Thymus (tissue), 14 donors: ENCODE measurements at places on chromosomes 1 and 21. TPM values are rescaled to one million over a fixed set of nuclear protein-coding genes. Genes with fewer than 3 reads are reported as not detected.

- H3K27ac ChIP-seq = no peak overlapping the region
- no peaks in the 10 kb centered on the region for H3K36me3 ChIP-seq
- no peak overlapping the region for H3K4me3 ChIP-seq
- no peak for DNase-seq
- no peaks in the 10 kb centered on the region for H3K4me1 ChIP-seq
These were observed 13.6 kb upstream of the NAV1 start for GRCh38 chr1:201525193-201525778.

DNA sequence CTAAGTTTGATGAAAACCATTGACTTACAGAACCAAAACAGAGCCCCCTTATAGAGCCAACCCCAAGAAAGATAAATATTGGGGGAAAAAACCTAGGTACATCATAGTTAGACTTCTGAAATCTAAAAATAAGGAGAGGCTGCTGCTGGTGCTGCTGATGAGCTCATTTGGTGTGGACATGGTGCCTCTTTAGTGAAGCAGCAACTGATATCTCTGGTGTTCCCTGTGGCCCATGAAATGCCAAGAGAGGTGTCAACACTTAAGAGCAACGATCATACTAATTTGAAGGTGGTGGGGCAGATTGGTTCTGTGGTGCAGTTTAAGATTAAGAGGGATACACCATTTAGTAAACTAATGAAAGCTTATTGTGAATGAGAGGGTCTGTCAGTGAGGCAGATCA, 35.9 kb downstream of the ST3GAL3 start:
- H3K27ac ChIP-seq = no peak overlapping the region
- no peak overlapping the region for H3K4me3 ChIP-seq
- no peak for DNase-seq
- H3K36me3 ChIP-seq = peaks cover 6% of the 10 kb centered on the region
- H3K27me3 ChIP-seq = no peaks in the 10 kb centered on the region

Gene IGSF21
- total RNA-seq = 0.85 TPM

GRCh38 chr1:37001703-37002102, 32.6 kb downstream of the GRIK3 start:
- H3K36me3 ChIP-seq = no peaks in the 10 kb centered on the region
- no peaks in the 10 kb centered on the region for H3K4me1 ChIP-seq
- H3K27me3 ChIP-seq = no peaks in the 10 kb centered on the region
- no peak for DNase-seq
- H3K27ac ChIP-seq = no peak overlapping the region
- no peak overlapping the region for H3K4me3 ChIP-seq

GRCh38 chr1:235139315-235139714, 10.7 kb upstream of the TOMM20 start:
- H3K27ac ChIP-seq = no peak overlapping the region
- DNase-seq = no peak
- no peaks in the 10 kb centered on the region for H3K27me3 ChIP-seq
- H3K36me3 ChIP-seq = peaks cover 63% of the 10 kb centered on the region
- H3K4me3 ChIP-seq = no peak overlapping the region
- H3K4me1 ChIP-seq = no peaks in the 10 kb centered on the region

Gene ARPC5
- 330 TPM for total RNA-seq

Gene F13B
- total RNA-seq = under 0.01 TPM

Gene AMY2A
- not detected for total RNA-seq

Gene RGS8
- 0.19 TPM for total RNA-seq

DNA sequence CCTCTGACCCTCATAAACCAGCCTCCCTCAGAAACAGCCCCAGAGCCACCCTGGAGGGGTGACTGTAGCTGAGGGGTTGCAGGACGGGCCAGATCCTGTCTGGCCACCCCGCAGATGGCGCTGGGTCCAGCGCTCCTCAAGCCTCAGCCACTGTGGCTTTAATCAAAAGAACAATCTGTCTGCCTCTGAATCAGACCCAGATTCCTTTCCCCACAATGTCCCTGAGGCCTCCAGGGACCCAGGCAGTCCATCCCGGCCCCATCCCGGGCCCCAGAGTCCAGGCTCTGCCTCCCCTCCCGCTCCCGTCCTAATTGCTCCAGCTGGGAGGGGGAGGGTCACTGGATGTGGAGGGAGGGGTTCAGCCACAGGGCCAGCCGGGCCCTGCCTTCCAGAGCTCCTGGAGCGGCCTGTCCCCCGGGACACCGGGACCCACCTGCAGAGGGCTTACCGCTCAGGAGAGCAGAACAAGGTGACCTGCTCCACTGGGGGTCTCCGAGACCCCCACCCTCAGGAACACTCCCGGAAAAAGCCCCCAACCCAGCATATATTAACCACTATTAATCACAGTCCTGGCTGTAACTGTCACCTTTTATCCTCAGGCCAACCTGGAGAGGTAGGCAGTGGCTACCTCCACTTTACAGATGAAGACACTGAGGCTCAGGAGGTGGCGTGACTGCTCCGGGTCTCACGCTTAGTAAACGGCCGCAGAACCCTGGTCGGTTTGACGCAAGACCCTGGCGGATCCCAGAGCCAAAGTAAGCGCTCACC, 836 bp upstream of the FBLIM1 start:
- DNase-seq = no peak
- no peak overlapping the region for H3K4me3 ChIP-seq
- H3K36me3 ChIP-seq = no peaks in the 10 kb centered on the region
- peaks cover 8% of the 10 kb centered on the region for H3K4me1 ChIP-seq

GRCh38 chr1:168295411-168296114, 14.9 kb downstream of the TBX19 start:
- H3K36me3 ChIP-seq = no peaks in the 10 kb centered on the region
- no peak overlapping the region for H3K4me3 ChIP-seq
- no peak overlapping the region for H3K27ac ChIP-seq
- DNase-seq = no peak
- no peaks in the 10 kb centered on the region for H3K4me1 ChIP-seq
- no peaks in the 10 kb centered on the region for H3K27me3 ChIP-seq

DNA sequence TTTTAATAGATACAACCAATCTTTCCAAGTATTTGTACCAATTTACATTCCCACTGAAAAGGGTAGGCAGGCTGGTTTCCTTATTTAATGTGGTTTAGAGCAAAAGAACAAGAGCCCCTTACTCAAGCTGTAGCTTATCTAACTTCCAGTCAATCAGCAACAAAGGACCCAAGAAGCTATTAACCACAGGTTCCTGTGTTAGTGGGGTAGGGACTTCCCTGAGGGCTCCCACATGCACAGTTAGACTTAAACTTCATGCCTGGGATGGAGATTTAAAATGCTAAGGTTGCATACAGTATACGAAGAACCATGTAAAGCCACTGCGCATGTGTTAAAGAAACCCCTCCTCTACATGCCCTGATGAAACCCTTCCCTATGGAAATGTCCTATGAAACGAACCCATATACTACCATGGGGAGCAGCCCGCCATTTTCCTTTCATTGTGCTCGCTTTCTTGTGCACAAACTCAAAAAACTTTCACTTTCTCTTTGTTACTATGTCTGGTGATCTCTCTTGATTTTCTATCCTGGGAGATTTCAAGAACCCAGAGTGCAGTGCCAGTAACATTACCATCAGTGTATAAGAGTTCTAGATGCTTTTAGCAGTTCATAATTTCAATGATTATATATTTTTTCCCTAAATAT, 23.3 kb upstream of the ST6GALNAC5 start:
- no peaks in the 10 kb centered on the region for H3K4me1 ChIP-seq
- H3K36me3 ChIP-seq = no peaks in the 10 kb centered on the region

DNA sequence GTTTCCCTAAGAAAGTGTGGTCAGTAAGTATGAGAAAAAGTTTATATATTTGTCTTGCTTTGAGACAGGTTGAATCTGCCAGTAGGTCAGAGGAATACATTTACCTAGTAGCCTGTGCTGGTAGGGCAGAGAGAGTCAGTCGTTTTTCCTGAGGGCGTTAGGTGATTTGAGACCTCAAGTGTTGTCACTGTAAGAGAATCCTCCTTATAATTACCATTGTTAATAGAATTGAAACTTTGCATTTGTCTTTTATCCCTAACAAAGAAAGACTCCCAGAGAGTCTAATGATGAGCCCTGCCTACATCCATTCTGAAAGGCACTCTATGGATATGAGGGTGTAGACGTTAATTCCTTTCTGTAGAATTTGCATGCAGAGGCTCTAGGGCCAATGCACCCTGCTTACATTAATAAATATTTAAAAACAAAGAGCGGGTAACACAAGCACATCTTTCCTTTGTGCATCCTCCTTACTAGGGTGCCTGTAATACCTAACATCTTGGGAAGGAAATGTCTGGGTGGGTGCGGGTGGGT, 16.4 kb downstream of the PBX1 start:
- no peak for DNase-seq
- no peak overlapping the region for H3K27ac ChIP-seq
- no peaks in the 10 kb centered on the region for H3K36me3 ChIP-seq
- H3K4me3 ChIP-seq = no peak overlapping the region
- peaks cover 15% of the 10 kb centered on the region for H3K27me3 ChIP-seq

DNA sequence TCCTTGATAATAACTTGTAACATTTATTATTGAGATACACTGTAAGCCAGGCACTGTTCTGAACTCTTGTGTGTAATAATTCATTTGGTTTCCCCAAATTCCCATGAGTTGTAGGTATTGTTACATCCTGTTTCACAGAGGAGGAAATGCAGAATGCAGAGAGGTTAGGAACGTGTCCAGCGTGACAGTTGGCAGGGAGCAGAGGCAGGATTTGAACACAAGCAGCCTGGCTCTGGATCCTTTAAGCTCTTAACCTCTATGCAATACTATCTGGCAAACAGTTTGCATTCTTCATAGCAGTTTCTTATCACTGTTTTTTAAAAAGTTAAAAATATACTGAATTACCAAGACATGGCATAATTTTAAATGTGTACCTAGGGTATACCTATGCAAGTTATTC, 30.5 kb downstream of the EEIG2 start:
- no peak for DNase-seq
- no peak overlapping the region for H3K27ac ChIP-seq
- H3K36me3 ChIP-seq = no peaks in the 10 kb centered on the region
- H3K27me3 ChIP-seq = no peaks in the 10 kb centered on the region

DNA sequence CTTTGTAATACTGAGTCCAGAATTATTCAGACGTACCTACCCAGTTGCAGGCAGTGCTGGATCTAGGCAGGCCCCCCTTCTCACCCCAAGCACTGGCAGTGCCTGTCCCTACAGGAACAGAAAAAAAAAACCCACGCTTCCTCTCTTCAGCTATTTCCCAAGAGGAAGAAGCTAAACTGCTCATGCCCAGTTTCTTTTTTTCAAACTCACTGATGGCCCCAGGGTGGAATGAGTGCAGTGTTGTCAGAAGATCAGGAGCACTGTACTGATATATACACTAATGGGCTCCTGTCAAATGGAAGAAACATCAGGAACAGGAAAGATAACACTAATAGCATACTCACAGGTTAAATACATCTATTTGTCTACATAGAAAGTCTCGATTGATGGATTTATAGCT, 28.2 kb upstream of the DOCK7 start:
- H3K36me3 ChIP-seq = no peaks in the 10 kb centered on the region
- DNase-seq = no peak
- H3K4me1 ChIP-seq = peaks cover 2% of the 10 kb centered on the region
- H3K4me3 ChIP-seq = no peak overlapping the region

DNA sequence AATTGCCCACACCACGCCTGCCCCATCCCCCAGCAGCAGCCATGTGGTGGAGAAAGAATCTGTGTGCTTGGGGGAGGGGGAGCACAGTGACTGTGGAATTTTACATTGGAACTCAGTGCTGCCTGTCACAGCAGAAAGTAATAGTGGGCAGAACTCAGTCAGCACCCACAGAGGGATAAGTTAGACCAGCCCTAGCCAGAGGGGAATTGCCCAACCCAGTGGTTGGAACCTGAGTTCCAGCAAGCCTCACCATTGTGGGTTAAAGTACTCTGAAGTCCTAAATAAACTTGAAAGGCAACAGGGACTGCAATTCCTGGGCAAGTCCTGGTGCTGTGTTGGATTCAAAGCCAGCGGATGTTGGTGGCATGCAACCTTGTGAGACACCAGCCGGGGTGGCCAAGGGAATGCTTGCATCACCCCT, 88.8 kb downstream of the MRPL39 start:
- no peak overlapping the region for H3K4me3 ChIP-seq
- no peaks in the 10 kb centered on the region for H3K27me3 ChIP-seq
- no peaks in the 10 kb centered on the region for H3K36me3 ChIP-seq

Gene MRPL39
- 46.2 TPM for total RNA-seq

Gene CD1E
- 964 TPM for total RNA-seq

- no peak overlapping the region for H3K27ac ChIP-seq
- no peaks in the 10 kb centered on the region for H3K27me3 ChIP-seq
- no peak overlapping the region for H3K4me3 ChIP-seq
- no peaks in the 10 kb centered on the region for H3K4me1 ChIP-seq
These were observed 63.6 kb upstream of the DENND1B start for GRCh38 chr1:197838836-197839235.

- no peak overlapping the region for H3K4me3 ChIP-seq
- no peaks in the 10 kb centered on the region for H3K36me3 ChIP-seq
- DNase-seq = no peak
- peaks cover 10% of the 10 kb centered on the region for H3K4me1 ChIP-seq
These were observed 97.4 kb upstream of the DUSP10 start for GRCh38 chr1:221839321-221839720.

Gene COA7
- total RNA-seq = 4.0 TPM

DNA sequence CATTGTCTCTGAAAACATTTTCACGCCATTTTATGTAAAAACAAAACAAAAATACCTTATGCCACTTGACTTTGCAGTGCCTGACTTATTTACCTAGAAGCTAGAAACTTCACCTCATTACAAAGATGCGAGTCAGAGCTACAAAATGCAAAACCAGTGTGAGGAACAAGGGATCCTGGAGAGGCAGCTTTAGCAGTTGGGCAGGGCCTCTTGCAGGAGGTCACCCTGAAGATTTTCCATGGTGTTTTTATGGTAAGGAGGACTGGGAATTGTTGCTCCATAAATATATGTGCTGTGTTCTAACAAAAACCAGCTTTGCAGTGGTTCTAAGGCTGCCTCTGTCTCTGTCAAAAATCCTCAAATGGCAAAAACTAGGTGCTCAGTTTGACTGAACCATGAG, 36.4 kb upstream of the TARBP1 start:
- H3K27me3 ChIP-seq = no peaks in the 10 kb centered on the region
- no peaks in the 10 kb centered on the region for H3K4me1 ChIP-seq
- DNase-seq = no peak
- no peaks in the 10 kb centered on the region for H3K36me3 ChIP-seq
- H3K27ac ChIP-seq = no peak overlapping the region

Gene LORICRIN
- total RNA-seq = 0.33 TPM

Gene LCE1C
- total RNA-seq = 0.14 TPM

- no peaks in the 10 kb centered on the region for H3K36me3 ChIP-seq
- H3K4me3 ChIP-seq = no peak overlapping the region
- H3K4me1 ChIP-seq = no peaks in the 10 kb centered on the region
- no peaks in the 10 kb centered on the region for H3K27me3 ChIP-seq
- DNase-seq = no peak
- H3K27ac ChIP-seq = no peak overlapping the region
These were observed 288.8 kb downstream of the DPYD start for GRCh38 chr1:97632075-97632474.

Gene INTS11
- 60.8 TPM for total RNA-seq
